T-cell (primary cell): ENCODE measurements at places on chromosomes 1 and 21. TPM values are rescaled to one million over a fixed set of nuclear protein-coding genes. Genes with fewer than 3 reads are reported as not detected.

The PARS2 gene
- 0.68 TPM for total RNA-seq

- DNase-seq = no peak
Measured at GRCh38 chr1:231584117-231584516, 42.5 kb upstream of the DISC1 start.

- no peak for DNase-seq
Measured at GRCh38 chr1:3294450-3294849, 160.0 kb upstream of the ARHGEF16 start.

DNA sequence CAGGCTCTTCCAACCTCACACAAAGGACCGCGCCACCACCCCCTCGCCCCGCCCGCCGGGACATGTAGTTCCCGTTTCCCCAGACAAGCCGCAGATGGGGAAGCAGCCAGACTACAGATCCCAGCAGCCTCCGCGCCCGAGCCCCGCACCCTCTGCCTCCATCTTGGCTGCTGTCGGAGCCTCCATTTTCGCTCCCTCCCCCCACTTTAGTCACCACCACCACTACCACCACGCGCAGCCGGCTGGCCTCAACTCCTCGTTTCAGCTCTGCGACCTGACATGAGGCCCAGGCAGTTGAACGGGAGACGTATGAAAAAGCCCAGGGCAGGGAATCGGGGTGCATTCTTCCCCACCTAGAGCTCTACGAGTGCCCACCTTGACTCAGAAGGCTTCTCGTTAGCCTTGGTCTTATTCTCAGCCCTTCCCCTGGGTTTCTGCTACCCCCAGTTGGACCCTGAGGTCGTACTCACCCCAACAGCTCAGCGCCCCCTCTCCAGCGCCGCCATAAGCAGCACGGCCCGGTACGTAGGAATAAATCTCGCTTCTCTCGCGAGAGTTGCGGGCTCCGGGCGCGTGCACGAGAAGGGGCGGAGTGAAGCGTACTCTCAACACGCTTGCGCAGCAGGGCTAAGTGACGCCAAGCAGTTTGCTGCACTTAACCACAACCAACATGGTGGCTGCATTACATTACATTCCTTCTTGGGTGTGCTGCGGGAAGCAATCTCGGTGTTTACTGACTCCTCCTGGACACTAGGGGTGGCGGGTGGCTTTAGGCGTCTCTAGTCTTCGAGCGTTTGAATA is at the start of gene CSDE1:
Gene CSDE1, minus strand, starts transcription at position 530 of the 801 bp plus-strand sequence. CDS start 18,094 bp downstream, outside the sequence.
- DNase-seq = peak; percentile 95

The WDR4 gene
- 28.6 TPM for total RNA-seq

DNA sequence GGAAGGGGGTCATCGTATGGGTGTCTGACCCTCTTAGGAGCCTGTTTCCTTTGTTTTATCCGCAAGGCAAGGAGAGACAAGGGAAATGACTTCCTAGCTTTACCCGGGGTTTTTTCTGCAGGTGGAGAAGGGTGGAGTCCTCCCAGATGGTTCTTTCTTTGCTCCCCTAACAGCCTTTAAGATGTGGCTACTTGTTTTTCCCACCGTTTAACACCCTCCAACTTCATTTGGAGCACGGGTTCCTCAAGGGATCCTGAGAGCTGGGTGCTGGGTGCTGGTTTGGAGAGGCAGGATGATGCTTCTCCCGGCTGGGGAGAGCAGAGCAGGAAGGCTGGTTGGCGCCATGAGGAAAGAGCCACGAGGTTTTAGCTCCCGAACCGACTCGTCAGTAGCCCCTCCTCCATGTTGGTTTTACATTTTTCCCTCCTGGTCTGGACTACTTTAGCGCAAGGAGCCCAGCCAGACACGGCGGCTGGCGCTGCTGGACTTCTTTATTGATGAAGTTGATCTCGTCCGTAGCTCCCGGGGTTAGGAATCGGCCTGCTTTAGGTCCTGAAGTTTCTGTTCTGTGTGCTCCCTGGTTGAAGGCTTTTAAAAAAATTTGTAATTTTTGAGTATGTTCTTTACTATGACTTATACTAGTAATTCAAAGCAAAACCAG is 1.4 kb downstream of the UCK2 start:
- DNase-seq = no peak

DNA sequence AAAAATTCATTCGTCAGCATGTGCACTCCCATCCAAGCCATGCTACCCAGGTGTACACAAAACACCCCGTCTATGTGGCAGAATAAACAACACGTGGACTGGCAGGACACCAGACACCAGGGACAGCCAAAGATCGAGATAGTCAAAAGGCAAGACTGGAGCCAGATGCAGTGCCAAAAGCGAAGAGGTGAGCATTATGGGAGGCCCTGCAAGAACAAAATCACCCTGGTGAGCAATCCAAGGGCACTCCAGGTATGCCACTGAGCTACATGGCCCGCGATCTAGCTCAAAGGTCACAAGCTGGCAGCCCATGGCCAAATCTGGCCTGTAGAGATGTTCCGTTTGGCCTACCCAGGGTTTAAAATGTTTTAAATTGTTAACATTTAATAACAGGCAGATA is 33.7 kb downstream of the PLPP3 start:
- no peak for DNase-seq

- no peak for DNase-seq
Measured at GRCh38 chr21:17560377-17561025, 47.7 kb downstream of the CXADR start.

The ZNHIT6 gene
- 21.2 TPM for total RNA-seq

The INSRR gene
- total RNA-seq = not detected

GRCh38 chr1:231200388-231201031 is 38.7 kb downstream of the TRIM67 start:
- no peak for DNase-seq

The SLAMF8 gene
- total RNA-seq = 1.0 TPM

DNA sequence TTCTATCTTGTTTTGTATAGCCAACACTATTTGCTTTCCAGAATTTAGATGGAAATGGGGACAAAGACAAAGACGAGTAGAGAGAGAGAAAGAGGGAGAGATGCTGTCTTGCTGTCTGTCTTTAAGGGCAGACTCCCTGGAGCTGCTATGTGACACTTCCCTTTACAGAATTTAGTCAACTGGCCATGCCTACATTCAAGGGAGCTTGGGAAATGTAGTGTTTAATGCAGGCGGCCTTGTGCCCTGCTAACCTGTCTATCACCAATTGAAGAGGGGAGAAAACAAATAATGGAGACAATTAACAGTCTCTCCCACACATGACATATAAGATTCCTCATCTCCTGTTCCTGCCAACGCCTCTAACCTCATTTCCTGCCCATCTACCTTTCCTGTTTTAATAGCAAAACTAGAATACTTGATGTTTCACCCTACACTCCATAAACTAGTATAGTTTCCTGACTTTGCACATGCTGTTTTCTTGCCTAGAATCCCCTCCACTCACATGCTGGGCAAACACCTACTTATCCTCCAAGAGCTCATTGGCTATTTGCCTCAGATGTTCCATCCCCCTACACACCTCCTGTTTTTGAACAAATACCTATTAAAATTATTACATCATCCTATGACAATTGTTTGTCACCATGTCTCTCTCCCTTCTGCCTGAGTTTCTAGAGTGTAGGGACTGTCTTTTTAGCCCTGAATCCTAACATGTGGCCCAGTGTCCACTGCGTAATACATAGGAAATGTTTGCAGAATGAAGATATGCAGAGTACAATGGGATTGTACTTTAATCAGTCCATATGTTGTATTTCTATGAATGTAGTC is 117.2 kb downstream of the SLC25A24 start:
- no peak for DNase-seq

The SYF2 gene
- 68.6 TPM for total RNA-seq

DNA sequence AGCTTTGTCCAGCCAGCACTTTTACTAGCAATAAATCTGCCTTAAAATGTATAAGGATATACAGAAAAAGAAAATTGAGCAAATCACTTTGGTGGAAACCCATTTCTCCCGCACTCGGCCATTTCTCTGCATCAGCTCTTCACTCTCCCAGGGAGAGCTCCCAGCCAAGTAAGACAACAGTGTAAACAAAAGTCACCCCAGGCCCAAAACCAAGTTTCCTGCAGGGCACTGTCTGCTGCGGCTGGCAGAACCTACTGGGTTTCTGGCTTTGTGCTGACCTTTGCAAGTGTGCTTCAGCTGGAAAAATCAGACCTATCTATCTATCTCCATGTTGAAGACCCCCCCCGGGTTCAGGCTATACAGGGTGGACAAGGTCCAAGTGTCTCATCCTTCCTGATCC is 476.7 kb upstream of the CAMK1G start:
- DNase-seq = no peak

The NOS1AP gene
- 0.16 TPM for total RNA-seq

- no peak for DNase-seq
Measured at GRCh38 chr1:36148821-36149236, 457 bp downstream of the TRAPPC3 start.

DNA sequence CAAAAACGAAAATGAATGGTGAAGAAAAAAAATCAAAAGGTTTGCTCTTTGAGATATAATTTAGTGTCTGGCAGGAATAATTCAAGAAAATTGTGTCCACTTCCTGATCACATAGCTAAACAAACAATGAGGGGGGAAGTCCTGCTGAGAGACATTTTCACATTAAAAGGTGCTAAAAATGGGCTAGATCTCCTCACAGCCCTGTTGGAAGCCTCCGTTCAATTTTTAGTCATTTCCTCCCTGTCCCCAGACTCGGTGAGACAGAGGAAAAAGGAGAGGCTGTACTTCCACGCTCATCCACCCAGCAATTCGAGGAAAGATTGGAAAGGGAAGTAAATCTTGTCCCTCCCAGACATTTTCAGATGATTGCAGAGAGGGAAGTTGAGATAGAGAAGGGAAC is 103.7 kb downstream of the BARHL2 start:
- DNase-seq = no peak

- DNase-seq = no peak
Measured at GRCh38 chr1:172448995-172449584, 5.2 kb upstream of the PIGC start.

DNA sequence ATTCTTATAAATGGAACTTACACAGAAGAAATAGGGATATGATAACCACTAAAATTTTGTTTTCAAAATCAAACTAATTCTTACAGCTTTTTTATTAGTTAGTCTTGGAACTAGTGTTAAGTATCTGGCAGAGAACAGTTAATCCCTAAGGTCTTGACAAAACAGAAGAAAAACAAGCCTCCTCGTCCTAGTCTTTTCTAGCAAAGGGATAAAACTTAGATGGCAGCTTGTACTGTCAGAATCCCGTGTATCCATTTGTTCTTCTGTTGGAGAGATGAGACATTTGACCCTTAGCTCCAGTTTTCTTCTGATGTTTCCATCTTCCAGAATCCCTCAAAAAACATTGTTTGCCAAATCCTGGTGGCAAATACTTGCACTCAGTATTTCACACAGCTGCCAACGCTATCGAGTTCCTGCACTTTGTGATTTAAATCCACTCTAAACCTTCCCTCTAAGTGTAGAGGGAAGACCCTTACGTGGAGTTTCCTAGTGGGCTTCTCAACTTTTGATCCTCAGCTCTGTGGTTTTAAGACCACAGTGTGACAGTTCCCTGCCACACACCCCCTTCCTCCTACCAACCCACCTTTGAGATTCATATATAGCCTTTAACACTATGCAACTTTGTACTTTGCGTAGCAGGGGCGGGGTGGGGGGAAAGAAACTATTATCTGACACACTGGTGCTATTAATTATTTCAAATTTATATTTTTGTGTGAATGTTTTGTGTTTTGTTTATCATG is 42.3 kb upstream of the LAMC2 start:
- no peak for DNase-seq

DNA sequence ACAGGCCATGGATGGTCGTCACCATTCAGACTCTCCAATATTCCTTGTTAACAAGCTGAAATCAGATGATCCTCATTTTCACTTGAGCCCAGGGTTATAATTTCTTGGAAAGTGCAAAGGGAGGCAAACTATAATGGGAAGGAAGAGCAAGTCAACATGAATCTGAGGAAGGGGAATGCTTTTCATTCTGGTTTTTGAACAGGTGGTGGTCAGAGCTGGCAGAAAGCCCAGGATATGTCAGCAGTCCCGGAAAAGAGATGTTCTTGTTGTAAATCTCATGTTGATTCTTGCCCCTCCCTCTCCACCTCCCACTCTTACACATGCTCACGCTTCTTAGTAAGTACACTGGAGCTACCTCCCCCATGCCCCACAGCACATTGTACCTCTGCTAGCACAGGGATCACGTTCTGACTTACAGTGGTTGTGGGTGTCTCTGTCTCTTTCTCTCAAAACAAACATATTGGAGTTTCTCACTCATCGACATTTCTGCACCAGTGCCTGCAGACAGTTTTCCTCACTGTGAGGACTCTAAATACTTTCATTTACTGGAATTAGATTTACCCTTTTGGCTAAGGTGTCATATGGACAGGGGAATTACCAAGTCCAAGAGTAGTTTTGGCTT is 77.6 kb downstream of the XCL2 start:
- DNase-seq = peak; percentile 64

- DNase-seq = no peak
Measured at GRCh38 chr1:41434748-41435449, 49.6 kb downstream of the EDN2 start.

DNA sequence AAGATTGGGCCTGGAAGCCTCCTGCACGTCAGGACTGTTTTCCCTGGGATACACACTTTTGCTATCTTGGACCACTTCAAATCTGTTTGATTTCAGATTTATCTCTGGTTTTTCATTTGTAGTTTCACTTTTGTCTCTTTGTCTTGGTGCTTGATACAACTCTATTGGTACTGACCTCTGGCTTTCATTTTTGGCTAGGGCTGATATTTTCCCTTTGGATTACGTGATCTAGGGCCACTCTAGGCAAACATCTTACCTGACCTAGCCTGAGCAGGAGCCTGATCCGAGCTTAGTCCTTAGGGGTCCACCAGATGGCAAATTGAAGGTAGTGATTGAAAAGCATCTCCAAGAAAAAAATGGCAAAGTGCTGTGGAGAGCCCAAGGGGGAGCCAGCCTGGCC is 39.6 kb downstream of the ZBTB18 start:
- no peak for DNase-seq

GRCh38 chr21:44887126-44887806 is 13.8 kb upstream of the PTTG1IP start:
- DNase-seq = no peak

- no peak for DNase-seq
Measured at GRCh38 chr1:161226759-161227158, 899 bp downstream of the TOMM40L start.

The FCGR3B gene
- not detected for total RNA-seq

The PADI1 gene
- not detected for total RNA-seq

DNA sequence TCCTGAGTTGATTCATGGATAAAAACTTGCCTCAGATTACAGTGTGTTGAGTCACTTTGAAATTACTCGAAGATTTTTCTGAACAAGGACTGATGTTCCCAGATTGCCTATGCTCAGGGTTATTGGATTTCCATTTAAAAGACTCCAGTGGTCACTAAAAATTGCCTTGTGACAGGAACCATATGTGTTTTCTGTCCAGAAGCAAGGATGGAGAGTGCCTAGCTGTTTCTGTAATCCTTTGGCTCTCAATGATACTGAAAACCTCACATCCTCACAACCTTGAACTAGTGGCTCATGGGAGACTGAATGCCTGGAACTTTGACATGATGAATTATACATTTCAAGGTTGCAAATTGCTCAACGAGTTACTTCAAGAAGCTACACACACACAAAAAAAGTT is 1271.8 kb downstream of the BRINP3 start:
- no peak for DNase-seq

GRCh38 chr1:84835169-84835568 is 57.8 kb downstream of the LPAR3 start:
- DNase-seq = no peak

GRCh38 chr1:24562625-24563024 is 6.7 kb downstream of the NCMAP start:
- DNase-seq = no peak
